ENCODE measurements at places on chromosomes 12 and 14.

GRCh38 chr12:58847901-58848600, 72.3 kb downstream of the LRIG3 start:
- DNase-seq, result no peak

GRCh38 chr12:105931762-105932570, 206.8 kb downstream of the NUAK1 start:
- no peak for DNase-seq

DNA sequence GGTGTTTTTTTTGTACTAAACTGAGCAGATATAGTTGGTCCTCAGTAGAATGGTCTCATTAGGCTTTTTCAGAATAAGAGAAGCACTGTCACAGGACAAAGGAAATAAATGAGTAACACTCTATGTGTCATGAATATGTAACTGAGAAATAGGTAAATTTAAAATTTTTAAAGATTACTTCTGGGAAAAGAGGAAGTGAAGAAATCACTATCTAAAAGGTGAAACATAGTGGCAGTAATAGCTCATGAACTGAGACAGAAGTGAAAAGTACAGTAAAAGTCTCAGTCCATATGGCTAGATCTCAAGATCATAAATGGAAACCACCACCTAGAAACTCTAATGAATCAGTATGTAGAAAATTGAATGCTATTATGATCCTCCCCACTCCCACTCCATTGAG, 89.3 kb upstream of the TTC7B start:
- DNase-seq, result no peak

GRCh38 chr14:29687071-29687765, 240.4 kb downstream of the PRKD1 start:
- no peak for DNase-seq

GRCh38 chr14:63857466-63858030, 4.7 kb downstream of the SYNE2 start:
- no peak for DNase-seq

DNA sequence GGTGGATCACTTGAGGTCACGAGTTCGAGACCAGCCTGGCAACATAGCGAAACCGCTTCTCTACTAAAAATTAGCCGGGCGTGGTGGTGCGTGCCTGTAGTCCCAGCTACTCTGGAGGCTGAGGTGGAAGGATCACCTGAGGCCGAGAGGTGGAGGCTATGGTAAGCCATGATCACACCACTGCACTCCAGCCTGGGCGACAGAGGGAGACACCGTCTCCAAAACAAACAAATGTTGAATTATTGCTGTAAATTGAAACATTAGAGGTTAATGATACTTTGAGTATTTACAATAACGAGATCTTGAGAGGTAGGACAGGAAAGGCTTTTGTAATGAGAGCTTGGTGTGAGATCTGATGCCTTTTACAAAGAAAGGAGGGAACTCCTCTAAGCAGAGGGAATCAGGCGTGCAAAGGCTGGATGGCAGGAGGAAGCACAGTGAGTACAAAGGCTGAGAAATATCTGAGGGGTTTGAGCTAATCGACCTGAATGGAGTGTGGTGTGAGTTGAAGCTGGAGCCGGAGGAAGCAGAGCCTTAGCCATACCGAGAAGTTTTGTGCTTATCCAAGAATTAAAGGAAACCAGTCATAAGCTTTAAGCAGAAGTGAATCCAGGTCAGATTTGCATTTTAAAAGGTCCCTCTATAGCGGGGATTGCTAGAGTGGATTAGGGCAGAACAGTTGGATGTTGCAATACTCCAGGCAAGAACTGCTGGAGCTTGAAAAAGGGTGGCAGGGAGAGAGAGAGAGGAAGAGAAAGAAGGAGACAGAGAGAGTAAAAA, 1.1 kb downstream of the RHNO1 start:
- DNase-seq, result no peak

DNA sequence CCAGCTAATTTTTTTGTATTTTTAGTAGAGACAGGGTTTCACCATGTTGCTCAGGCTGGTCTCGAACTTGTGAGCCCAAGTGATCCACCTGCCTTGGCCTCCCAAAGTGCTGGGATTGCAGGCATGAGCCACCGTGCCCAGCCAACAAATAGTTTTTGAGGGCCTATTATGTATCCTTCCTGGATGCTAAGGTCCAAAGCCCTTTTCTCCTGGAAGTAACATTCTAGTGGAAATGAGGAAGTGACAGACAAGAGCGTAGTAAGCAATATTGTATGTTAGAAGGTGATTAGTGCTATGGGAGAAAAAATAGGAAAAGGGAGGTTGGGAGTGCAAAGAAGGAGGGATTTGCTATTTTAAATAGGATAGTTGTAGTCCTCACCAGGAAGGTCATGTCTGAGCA, 9.0 kb upstream of the CGRRF1 start:
- DNase-seq, result no peak

DNA sequence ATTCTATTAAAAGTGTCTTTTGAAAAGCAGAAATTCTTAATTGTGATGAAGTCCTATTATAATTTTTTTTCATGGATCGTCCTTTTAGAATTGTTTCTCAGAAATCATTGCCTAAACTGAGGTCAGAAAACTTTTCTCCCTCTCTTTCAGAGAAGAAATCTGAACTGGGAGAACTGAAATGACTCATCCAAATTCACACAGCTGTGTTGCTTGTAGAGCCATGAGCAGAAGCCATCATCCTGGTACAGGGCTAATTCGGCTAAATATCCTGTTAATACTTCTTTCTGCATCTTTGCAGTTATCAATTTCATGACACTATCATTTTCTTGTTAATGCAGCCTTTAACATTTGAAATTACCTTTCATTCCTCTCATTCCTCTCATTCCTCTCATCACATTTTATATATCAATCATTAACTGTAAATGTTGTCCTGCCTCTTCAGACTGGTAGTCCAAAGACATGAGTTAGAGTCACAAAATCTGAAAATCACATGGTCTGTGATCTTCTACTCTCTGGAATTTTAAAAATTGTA, 15.5 kb downstream of the SLC15A5 start:
- no peak for DNase-seq

DNA sequence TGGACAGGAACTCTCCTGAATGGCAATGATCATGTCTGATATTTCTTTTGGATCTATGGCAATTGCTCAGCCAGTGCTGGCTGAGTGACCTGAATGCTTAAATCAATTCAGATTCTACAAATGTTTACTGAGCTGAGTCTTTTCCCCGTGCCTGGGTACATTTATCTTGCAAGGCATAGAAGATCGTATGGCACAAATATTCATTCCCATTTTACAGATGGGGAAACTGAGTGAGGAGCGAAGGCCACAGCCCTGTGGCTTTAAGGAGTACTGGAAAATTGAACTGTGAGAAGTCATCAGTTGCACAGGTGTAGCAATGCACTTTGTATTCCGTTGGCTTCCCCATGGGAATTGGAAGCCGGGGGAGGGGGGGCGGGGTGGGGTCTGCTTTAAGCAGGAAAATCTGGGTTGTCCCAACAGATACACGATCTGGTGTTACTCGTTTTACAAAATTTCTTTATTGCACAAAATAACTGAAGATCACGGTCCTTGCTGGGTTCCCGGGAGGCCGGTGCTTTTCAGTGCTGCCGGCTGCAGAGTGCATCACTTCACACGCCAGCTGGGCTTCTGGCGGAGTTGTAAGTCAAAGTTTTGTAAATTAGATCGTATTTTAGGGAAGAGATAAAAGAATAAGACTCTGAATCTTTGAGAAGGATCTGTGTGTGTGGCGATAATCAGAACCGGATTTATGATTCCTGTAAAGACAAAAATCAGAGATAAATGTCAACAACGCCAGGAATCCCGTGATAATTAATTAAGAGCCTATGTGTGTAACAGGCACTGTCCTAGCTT, 75.0 kb upstream of the MAP1LC3B2 start:
- no peak for DNase-seq
